ENCODE measurements at places on chromosomes 6 and 20.
A peak's percentile ranks its signal among the peaks of the same experiment; 100 is the strongest.

DNA sequence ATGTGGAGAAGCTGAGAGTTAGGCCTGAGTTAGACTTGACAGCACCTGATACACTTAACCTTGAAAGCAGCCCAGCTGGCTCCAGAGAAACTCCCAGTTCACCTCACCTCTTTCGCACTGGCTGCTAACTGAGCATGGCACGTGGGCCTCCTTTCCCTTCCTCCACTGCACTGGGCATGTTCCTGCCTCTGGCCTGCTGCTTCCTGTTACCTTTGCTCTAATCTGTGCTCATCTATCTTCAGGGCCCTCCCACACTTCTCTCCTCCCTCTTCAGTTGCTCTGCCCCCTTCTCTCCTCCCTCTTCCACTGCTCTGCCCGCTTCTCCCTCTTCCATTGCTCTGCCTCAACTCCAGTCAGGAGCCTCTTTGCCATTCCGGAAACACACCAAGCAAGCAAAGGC lies 13.7 kb upstream of the UBE2V1 start:
- H3K36me3 ChIP-seq: peaks cover 61% of the 10 kb centered on the region
- no peak overlapping the region for H3K4me3 ChIP-seq
- no peak for DNase-seq
- peaks cover 1% of the 10 kb centered on the region for H3K4me1 ChIP-seq

DNA sequence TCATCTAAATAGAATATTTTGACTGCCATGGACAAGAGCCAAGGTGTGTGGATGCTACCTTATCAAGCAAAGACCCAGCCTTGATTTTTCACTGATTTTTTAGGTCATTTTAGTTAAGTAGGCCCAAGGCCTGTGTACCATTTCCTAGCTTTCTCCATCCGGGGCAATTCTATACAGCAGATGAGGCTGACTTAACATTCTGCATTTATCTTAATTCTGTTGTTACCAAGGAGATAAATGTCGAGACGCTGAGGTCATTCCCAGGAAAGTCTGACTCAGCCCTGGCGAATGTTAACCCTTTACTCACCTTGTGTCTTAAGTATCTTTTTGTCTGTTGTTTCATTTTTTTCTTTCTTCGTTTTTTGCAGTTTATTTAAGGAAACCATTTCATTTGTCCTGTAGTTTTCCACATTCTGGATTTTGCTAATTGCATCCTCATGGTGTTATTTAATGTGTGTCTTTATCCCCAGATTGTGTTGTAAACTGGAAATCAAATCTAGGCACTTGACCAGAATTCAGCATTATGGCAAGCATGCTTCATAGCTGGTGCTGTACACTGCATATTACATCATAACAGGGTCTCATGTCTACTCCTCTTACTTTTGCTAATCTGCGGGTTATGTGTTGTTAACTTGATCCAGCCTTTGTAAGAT lies 277.0 kb downstream of the CDKAL1 start:
- H3K36me3 ChIP-seq: no peaks in the 10 kb centered on the region
- H3K4me1 ChIP-seq: peaks cover 6% of the 10 kb centered on the region
- DNase-seq: no peak

DNA sequence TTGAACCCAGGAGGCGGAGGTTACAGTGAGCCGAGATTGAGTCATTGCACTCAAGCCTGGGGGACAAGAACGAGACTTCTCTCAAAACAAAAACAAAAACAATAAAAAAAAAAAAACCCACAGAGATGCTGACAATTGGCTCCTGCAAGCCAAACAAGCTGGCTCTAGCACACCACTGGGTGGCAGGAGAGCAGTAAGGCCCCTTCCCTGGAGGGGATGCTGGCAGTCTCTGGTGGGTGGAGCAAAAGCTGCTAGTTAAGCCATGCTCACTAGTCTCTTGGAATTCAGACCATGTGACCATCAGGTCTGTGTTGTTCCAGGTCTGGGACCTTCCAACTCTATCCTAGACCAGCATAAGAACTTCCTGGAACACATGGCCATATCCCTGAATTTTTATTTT lies 18.9 kb upstream of the DSN1 start:
- no peaks in the 10 kb centered on the region for H3K4me1 ChIP-seq
- no peaks in the 10 kb centered on the region for H3K36me3 ChIP-seq
- no peaks in the 10 kb centered on the region for H3K27me3 ChIP-seq
- H3K4me3 ChIP-seq: no peak overlapping the region

GRCh38 chr6:71642120-71642519 lies 244.2 kb upstream of the RIMS1 start:
- no peak overlapping the region for H3K4me3 ChIP-seq
- no peak for DNase-seq
- no peak overlapping the region for H3K27ac ChIP-seq
- H3K36me3 ChIP-seq: no peaks in the 10 kb centered on the region

DNA sequence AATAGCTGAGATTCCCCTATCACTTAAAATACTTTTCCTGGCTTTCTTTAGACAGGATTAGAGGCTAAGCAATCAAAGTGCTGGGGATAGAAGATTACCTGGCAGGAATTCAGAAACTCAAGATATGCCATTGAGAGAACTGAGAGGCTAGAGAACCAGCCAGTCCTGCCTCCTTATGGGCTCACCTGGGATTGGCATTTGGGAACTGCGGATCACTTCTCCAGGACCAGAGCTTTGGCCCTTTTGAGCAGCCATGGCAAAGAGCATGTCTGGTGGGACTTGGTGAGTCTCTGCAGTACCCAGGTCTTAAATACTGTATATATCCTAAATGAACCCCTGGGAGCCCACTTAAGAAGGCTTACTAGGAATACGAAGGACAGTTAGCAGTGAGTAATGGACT lies 399.1 kb downstream of the BTBD3 start:
- no peaks in the 10 kb centered on the region for H3K36me3 ChIP-seq
- H3K4me1 ChIP-seq: no peaks in the 10 kb centered on the region
- no peak overlapping the region for H3K27ac ChIP-seq
- H3K4me3 ChIP-seq: no peak overlapping the region
- no peak for DNase-seq
- H3K27me3 ChIP-seq: no peaks in the 10 kb centered on the region

- H3K36me3 ChIP-seq: no peaks in the 10 kb centered on the region
- H3K27ac ChIP-seq: no peak overlapping the region
- no peak overlapping the region for H3K4me3 ChIP-seq
- H3K4me1 ChIP-seq: no peaks in the 10 kb centered on the region
Measured at GRCh38 chr6:78830805-78831204, 36.5 kb upstream of the IRAK1BP1 start.

GRCh38 chr20:56001106-56001785 lies 4.1 kb downstream of the CBLN4 start:
- H3K36me3 ChIP-seq: no peaks in the 10 kb centered on the region
- H3K27ac ChIP-seq: no peak overlapping the region
- no peak overlapping the region for H3K4me3 ChIP-seq
- DNase-seq: no peak

DNA sequence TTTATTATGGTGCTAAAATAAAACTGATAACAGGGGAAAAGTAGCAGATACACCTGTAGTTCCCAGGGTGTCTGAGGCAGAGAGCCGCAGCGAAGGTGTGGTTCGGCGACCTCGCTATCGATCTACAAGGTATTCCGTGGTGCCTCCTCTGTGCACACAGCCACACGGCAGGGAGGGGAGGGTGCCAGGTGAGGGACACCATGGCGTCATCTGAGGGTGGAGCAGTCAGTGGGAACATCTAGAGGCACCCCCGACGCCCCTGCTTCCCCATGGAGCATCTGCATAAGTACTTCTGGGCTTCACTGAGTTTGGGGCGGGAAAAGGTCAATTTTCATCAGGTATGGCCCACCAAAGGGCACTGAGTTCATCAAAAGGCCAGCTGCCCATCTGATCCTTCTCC lies 243.3 kb downstream of the TAF4 start:
- peaks cover 11% of the 10 kb centered on the region for H3K27me3 ChIP-seq
- H3K27ac ChIP-seq: no peak overlapping the region
- no peak for DNase-seq
- H3K4me1 ChIP-seq: no peaks in the 10 kb centered on the region

- no peak for DNase-seq
- peaks cover 6% of the 10 kb centered on the region for H3K4me1 ChIP-seq
- no peak overlapping the region for H3K4me3 ChIP-seq
- no peaks in the 10 kb centered on the region for H3K27me3 ChIP-seq
Measured at GRCh38 chr6:38171997-38172738, 352.6 kb downstream of the ZFAND3 start.

DNA sequence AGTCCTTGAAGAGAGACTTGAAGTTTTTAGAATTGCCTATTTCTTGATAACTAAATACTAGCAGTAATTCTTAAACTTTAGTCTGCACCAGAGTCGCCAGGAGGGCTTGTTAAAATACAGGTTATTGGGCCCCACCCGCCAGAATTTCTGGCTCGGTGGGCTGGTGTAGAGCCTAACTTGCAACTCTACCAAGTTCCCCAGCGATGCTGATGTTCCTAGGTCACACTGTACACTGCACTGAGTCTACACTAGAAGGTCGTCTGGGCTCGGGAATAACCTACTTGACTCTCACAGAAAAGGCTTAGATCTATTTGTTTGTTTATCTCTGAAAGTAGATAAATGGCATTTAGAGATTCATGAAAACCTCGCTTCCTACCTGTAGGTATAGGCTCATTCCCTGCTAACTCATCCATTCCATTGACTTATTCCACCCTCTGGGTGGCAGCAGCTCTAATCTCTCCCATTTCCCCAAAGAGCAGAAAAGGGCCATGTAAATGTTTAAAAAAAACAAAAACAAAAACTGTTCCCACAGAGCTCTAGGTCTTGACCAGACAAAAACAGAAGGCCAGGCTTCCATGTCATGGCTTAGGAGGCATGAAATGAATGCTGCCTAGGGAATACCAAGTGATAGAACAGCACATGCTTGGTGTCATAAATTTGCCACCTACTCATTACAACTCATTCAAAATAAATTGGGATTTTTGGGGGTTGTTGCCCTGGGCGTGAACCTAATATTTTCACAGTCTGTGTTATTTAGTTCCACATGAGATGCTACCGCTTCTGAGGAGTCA lies 292.1 kb downstream of the ADGB start:
- no peak overlapping the region for H3K27ac ChIP-seq
- H3K36me3 ChIP-seq: no peaks in the 10 kb centered on the region
- DNase-seq: no peak
- H3K27me3 ChIP-seq: peaks cover 21% of the 10 kb centered on the region

- peaks cover 20% of the 10 kb centered on the region for H3K27me3 ChIP-seq
- H3K27ac ChIP-seq: no peak overlapping the region
- H3K36me3 ChIP-seq: peaks cover 2% of the 10 kb centered on the region
- H3K4me1 ChIP-seq: no peaks in the 10 kb centered on the region
- H3K4me3 ChIP-seq: no peak overlapping the region
Measured at GRCh38 chr6:154580397-154581135, 70.1 kb upstream of the CNKSR3 start.

DNA sequence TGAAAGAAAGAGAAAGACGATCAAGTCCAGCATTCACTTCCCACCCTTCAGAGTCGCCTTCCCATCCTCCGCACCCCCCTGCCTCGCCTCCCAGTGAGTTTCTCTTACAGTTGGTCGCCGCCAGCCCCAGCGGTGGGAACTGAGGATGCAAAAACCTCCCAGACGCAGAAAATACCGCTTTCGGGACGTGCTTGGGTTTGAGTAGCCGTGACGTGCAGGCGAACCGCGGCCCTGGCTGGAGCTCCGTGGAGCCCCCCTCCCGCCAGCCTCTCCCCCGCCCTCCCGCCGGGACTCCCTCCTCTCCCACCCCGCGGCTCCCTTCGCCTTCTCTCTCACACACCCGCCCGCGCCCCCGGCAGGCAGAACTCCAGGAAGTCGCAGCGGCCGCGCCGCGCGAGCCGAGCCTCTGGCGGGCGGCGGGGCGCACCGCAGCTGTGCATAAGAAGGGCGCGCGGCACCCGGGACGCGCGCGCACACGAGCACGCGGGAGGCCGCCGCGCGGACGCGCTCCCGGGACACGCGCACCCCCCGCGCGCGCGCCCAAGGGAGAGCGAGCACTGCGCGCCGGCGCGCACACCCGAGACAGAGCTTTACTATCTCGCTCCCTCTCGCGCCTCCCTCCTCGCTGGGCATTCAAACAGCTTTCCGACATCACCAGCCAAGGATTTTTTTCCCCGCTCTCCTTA lies at the start of gene ADGRB3:
TSS of gene ADGRB3 (plus strand) at position 557 of the 686 bp plus-strand sequence. CDS start 3,394 bp downstream, outside the sequence.
- peak within 1 kb of the TSS; percentile 35 for H3K27ac ChIP-seq
- H3K4me3 ChIP-seq: peak within 1 kb of the TSS; percentile 76
- no peaks in the 10 kb centered on the region for H3K36me3 ChIP-seq
- peaks cover 17% of the 10 kb centered on the region for H3K27me3 ChIP-seq
- peaks cover 11% of the 10 kb centered on the region for H3K4me1 ChIP-seq
- DNase-seq: peak; percentile 7

GRCh38 chr6:37129566-37129965 lies 40.4 kb upstream of the PIM1 start:
- no peak overlapping the region for H3K4me3 ChIP-seq
- H3K4me1 ChIP-seq: peaks cover 26% of the 10 kb centered on the region
- no peaks in the 10 kb centered on the region for H3K27me3 ChIP-seq
- peaks cover 12% of the 10 kb centered on the region for H3K36me3 ChIP-seq

GRCh38 chr6:32212076-32212760 lies 11.6 kb downstream of the NOTCH4 start:
- no peak overlapping the region for H3K4me3 ChIP-seq
- peak overlapping the region; percentile 62 for H3K27ac ChIP-seq
- no peaks in the 10 kb centered on the region for H3K27me3 ChIP-seq
- no peaks in the 10 kb centered on the region for H3K36me3 ChIP-seq
- no peaks in the 10 kb centered on the region for H3K4me1 ChIP-seq

- H3K4me1 ChIP-seq: no peaks in the 10 kb centered on the region
- no peak overlapping the region for H3K4me3 ChIP-seq
- no peak for DNase-seq
- H3K36me3 ChIP-seq: no peaks in the 10 kb centered on the region
- H3K27me3 ChIP-seq: peaks cover 5% of the 10 kb centered on the region
Measured at GRCh38 chr6:1240766-1241318, 71.1 kb upstream of the FOXQ1 start.

DNA sequence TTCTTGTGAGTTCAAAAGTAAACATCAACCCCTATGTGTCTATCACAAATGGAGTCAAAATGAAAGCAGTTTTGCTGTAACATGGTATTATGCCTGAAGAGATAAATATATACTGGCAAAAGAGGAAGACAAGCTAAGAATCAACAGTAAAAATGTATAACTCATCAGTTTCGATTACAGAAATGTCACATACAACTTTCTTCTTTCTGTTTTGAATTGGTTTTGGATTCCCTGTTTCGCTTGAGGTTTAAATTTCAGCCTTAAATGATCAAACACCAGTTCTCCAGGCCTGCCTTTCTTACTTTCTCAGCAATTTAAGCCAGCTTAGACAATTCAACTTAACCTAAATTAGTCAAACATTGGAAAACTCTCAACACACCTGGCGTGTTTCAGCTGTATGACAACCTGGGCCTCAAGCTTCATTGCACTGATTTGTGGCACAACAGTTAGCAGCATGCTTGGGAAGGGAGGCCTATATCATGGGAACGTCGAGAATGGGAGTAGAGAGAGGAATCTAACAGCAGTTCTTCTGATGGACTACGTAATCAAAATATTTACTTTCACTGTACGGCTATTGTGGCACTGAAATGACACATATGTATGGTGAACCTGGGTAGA lies 51.9 kb upstream of the MARCKS start:
- H3K27me3 ChIP-seq: peaks cover 4% of the 10 kb centered on the region
- H3K4me3 ChIP-seq: no peak overlapping the region
- no peaks in the 10 kb centered on the region for H3K4me1 ChIP-seq
- DNase-seq: no peak
- H3K36me3 ChIP-seq: no peaks in the 10 kb centered on the region
- H3K27ac ChIP-seq: no peak overlapping the region

Data from effector memory CD8-positive, alpha-beta T cell (primary cell).